Endothelial cell of umbilical vein (primary cell): ENCODE measurements at places on chromosomes 7 and 10.

GRCh38 chr10:4947635-4948596 is 15.3 kb upstream of the AKR1C1 start:
- H3K36me3 ChIP-seq: no peaks in the 10 kb centered on the region
- H3K27me3 ChIP-seq: no peaks in the 10 kb centered on the region
- no peak overlapping the region for H3K4me3 ChIP-seq
- H3K4me1 ChIP-seq: peaks cover 3% of the 10 kb centered on the region
- H3K27ac ChIP-seq: no peak overlapping the region
- peak; percentile 45 for DNase-seq

DNA sequence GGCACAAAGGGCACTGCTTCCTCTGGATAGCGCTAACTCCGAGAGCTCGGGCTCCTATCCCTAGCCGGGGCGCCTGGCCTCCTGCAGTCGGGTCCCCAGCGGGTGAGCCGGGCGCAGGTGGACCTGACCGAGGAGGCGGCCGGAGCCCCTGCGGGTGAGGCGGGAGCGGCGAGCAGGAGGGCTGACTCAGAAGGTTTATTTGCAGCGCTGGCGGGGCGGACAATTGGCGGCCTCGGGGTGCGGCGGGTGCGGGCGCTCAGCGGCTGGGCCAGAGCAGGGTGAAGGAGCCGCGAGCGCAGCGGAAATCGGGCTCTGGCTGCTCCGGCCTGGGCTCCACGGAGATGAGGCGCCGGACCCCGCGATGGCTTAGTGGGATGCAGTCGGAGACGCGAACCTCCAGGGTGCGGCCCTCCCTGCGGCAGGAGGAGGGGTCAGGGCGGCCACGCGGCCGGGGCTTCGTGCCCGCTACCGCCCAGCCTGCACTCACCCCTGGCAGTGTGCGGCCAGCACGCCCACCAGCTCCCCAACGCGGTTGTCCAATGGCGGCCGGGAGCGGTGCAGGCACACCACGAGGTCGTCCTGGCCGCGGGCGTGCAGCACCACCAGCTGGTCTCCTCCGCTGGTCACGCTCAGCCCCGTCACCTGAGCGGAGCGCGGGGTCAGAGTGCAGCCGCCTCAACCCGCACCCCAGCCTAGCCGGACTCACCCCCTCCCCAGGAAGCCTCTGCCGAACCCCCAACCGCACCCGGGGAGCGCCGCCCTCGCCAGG is 16.1 kb downstream of the MYO1G start:
- peaks cover 4% of the 10 kb centered on the region for H3K27me3 ChIP-seq
- no peak overlapping the region for H3K27ac ChIP-seq
- H3K4me3 ChIP-seq: peak overlapping the region; percentile 31
- no peaks in the 10 kb centered on the region for H3K36me3 ChIP-seq

DNA sequence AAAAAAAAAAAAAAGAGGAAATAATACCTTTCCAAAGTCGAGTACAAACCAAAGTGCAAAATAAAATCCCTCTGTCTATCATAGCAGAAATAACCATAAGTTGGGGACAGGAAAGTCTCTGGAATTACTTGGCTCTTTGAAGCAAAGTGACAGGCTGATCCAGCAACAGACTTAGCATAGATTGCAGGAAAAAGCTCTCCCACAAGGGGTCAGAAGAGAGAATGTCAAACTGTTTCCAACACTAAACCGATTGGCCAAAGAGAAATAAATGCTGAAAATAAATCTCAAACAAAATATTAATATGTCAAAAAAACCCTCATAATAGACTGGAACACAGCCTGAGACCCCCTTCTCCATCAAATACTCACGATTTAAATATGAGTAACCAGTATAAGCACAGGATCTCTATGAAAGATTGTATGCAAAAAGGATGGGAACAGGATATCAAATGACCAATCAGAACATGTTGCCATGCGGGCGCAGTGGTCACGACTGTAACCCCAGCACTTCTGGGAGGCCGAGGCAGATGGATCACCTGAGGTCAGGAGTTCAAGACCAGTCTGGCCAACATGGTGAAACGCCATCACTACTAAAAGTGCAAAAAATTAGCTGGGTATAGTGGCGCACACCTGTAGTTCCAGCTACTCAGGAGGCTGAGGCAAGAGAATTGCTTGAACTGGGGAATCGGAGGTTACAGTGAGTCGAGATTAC is 1000.7 kb upstream of the LRRN3 start:
- no peak overlapping the region for H3K4me3 ChIP-seq
- H3K4me1 ChIP-seq: no peaks in the 10 kb centered on the region
- DNase-seq: peak; percentile 48
- no peaks in the 10 kb centered on the region for H3K27me3 ChIP-seq
- no peak overlapping the region for H3K27ac ChIP-seq
- no peaks in the 10 kb centered on the region for H3K36me3 ChIP-seq

DNA sequence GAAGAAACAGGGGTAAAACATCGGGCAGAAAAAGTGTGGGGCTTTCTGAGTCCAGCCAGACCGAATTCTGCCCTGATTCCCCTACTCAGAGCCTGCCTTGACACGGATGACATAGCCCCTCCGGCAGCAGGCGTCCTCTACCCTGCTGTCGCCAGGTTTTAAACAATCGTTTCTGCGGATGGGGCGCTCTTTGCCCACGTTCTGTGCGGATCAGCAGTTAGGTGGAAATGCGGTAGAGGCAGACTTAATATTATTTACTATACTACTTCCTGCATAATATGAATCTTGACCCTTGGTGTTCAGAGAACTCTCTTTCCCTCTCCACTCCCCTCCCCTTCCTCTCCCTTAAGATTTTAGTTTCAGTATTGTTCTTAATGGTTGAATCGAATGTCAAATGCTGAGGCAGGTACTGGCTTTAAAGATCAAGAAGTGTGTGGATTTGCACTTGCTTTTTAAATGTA is 2.4 kb downstream of the GATA3 start:
- H3K4me1 ChIP-seq: peaks cover 56% of the 10 kb centered on the region
- no peaks in the 10 kb centered on the region for H3K36me3 ChIP-seq
- no peaks in the 10 kb centered on the region for H3K27me3 ChIP-seq
- peak overlapping the region; percentile 79 for H3K27ac ChIP-seq
- peak; percentile 71 for DNase-seq

- no peak overlapping the region for H3K27ac ChIP-seq
- H3K27me3 ChIP-seq: no peaks in the 10 kb centered on the region
- peaks cover 21% of the 10 kb centered on the region for H3K36me3 ChIP-seq
- no peak for DNase-seq
Observed at GRCh38 chr7:5497295-5498103, 73.9 kb upstream of the TNRC18 start.

DNA sequence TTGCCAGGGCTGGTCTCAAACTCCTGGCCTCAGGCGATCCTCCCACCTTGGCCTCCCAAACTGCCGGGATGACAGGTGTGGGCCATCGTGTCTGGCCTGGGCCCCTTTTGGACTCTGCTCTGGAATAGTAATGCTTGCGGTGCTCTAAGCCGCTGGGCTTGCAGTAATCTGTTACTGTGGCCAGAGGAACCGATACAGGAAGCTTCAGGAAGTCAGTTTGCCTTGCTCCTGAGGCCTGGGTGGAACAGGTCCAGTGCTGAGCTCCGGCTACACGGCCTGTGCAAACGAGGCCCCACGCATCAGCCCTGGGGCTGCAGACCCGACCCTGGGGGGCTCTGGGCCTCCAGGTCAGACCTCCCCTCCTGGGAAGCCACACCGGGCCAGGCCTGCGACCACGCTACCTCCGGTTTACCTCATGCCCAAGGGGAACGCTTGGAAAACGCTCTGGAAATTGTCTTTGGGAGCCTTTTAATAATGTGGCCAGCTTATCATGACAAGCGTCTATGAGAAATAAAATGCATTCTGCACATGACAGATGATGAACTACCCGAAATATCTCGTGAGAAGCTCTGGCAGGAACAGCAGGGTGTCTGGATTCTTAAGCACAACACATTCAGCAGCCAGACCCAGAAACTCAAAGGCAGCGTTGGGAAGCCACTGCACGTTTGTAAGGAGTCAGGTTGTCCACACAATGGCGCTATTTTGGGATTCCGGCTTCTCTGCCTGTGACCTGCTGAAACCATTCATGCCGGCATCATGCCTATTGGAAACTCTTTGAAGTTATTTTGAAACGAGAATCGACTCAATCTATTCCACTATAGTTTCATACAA is 10.1 kb upstream of the ADAP1 start:
- H3K27ac ChIP-seq: no peak overlapping the region
- H3K4me1 ChIP-seq: no peaks in the 10 kb centered on the region
- DNase-seq: no peak
- H3K4me3 ChIP-seq: no peak overlapping the region

DNA sequence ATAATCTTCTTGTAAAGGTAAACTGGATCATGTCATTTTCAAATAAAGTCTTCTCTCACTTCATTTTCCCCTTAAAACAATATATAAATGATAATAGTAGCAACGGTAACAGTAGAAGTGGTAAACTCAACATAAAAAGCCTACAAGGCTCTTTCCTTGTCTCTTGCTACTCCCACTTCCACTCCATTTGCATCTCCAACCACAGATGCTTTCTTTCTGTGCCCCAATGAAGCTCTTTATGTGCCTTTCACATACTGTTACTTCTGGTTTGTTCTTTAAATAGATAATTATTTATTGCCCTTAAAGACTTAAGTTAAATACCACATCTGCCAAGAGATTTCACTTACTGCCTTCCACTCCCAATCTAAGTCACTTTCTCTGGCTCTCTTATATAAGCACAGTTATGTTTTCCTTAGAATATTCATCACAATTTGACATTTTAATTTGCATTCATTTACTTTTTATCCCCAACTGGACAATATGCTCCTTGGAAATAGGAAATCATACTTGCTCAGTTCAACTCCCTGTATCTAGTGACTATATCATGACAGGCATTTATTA is 149.9 kb downstream of the CRPPA start:
- H3K4me3 ChIP-seq: no peak overlapping the region
- H3K27me3 ChIP-seq: no peaks in the 10 kb centered on the region
- H3K36me3 ChIP-seq: no peaks in the 10 kb centered on the region
- no peak for DNase-seq
- no peak overlapping the region for H3K27ac ChIP-seq
- no peaks in the 10 kb centered on the region for H3K4me1 ChIP-seq

- no peak overlapping the region for H3K4me3 ChIP-seq
- H3K27ac ChIP-seq: peak overlapping the region; percentile 48
Observed at GRCh38 chr10:103916254-103916653, 1.7 kb downstream of the STN1 start.

- H3K27me3 ChIP-seq: no peaks in the 10 kb centered on the region
- no peaks in the 10 kb centered on the region for H3K36me3 ChIP-seq
- H3K27ac ChIP-seq: no peak overlapping the region
Observed at GRCh38 chr10:78597796-78598555, 470.8 kb upstream of the ZMIZ1 start.
